ENCODE measurements at places on chromosomes 12 and 14.

- DNase-seq = peak; percentile 42
These were observed 68.6 kb upstream of the MAX start for GRCh38 chr14:65170768-65171507.

DNA sequence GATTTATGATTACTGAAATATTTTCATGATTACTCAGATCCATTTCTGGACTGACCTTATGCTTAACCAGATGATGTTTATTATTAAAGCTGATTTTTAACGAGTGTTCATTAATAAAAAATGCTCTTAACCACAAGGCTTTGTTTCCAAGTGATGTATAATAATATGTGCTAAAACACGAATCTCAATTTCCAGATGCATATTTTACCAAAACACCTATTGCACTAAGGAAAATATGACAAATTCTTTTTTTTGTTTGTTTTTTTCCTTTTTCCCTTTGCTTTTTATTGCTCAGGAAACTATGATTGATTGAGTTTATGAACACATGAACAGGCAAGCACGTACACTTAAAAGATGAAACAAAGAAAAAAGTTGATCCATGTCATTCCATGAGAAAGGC is 16.9 kb upstream of the DUSP6 start:
- no peak for DNase-seq

GRCh38 chr12:46523446-46523845 is 150.9 kb upstream of the SLC38A2 start:
- DNase-seq = no peak

GRCh38 chr12:28824849-28825248 is 324.2 kb upstream of the FAR2 start:
- DNase-seq = no peak

GRCh38 chr12:102962986-102963385 is 5.5 kb downstream of the ASCL1 start:
- no peak for DNase-seq

GRCh38 chr12:76143343-76144244 is 59.1 kb upstream of the NAP1L1 start:
- DNase-seq = peak; percentile 23

DNA sequence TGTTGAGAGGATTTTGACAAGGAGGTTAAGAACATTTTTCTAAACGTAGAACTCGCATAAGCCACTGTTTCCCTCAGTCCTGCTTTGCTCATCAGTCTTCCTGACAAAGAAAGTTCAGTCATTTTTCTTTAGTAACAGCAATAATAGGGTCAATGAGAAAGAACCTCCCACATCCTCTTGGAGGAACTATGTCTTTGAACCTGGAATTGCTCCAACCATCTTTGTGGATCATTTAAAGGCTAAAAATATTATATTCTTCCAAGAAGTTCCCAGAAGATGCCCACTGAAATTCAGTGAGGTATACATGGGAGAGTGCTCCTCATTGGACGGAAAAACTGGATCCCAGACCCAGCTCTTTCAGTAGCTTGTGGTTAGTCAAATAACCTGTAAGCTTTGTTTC is 282.8 kb upstream of the FAR2 start:
- no peak for DNase-seq

GRCh38 chr12:66804563-66804974 is 125.7 kb upstream of the GRIP1 start:
- no peak for DNase-seq

GRCh38 chr12:132327336-132328171 is 1.8 kb downstream of the GALNT9 start:
- no peak for DNase-seq

GRCh38 chr14:55425091-55425490 is 13.5 kb upstream of the ATG14 start:
- no peak for DNase-seq

DNA sequence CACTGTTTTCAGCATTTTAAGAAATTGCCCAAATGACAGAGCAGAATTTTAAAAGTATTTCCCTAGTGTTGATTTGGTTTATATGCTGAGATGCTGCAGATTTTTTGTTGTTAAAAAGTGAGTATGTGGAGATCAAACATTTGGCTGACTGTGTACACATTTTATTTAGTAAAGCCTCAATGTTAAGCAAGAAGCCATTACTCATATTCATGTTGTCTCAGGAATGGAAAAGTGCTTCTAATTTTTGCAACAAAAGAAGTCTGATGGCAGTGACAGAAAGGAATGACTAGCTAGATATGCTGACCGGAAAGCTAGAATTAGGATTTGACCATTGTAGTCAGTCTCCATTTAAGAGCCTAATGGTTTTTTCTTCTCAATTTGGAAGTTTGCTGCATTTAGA is 22.5 kb downstream of the SLC38A6 start:
- no peak for DNase-seq

DNA sequence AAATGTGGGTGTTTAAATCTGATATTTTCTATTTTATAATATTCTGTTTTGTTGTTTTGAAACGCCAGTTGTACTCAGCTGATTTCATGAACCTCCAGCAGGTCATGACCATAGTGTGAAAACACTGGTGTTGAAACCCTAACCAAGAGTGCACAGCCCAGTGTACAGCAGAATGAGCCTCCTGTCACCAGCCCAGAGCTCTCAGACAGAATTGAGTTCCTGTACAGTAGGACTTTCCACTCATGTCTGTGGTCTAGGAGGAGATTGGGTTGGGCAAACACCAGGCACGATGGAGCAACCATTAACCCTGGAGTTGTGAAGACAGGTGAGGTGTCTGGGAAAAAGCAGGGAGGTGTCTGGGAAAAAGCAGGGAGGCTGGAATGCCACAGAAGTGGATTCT is 908.8 kb downstream of the VRK1 start:
- peak; percentile 14 for DNase-seq

- no peak for DNase-seq
These were observed 61.6 kb downstream of the PLEKHA5 start for GRCh38 chr12:19191089-19191488.

GRCh38 chr12:96864335-96864734 is 42.7 kb upstream of the NEDD1 start:
- no peak for DNase-seq

DNA sequence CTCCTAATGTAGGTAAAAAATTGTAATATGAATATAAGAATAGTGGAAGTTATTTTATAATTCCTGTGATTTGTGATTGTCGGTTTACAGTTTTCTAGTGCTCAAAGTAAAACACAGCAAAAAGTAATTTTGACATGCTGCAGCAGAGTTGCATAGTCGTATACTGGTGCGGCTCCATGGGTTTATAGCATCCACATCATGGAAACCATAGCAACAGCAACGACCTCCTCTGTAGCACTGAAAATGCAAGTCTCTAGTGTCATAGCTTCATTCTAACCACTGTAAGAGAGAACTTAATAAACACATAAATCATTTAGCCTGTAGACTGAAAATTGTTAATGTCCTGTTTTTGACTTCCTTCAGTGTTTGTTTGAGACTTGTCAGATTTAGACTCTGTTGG is 574.3 kb downstream of the KCNH5 start:
- no peak for DNase-seq

DNA sequence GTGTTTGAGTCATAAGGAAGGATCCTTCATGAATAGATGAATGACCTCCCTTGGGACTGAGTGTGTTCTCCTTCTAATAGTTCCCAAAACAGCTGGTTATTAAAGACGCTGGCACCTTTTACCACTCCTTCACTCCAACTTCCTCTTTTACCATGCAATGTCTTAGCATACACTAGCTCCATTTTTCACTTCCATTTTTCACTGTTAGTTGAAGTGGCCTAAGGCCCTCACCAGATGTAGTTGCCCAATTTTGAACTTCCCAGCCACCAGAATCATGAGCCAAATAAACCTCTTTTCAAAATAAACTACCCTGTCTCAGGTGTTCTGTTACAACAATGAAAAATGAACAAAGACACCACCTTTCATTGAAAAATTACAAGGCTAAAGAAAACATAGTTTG is 64.7 kb downstream of the GPR65 start:
- DNase-seq = no peak

DNA sequence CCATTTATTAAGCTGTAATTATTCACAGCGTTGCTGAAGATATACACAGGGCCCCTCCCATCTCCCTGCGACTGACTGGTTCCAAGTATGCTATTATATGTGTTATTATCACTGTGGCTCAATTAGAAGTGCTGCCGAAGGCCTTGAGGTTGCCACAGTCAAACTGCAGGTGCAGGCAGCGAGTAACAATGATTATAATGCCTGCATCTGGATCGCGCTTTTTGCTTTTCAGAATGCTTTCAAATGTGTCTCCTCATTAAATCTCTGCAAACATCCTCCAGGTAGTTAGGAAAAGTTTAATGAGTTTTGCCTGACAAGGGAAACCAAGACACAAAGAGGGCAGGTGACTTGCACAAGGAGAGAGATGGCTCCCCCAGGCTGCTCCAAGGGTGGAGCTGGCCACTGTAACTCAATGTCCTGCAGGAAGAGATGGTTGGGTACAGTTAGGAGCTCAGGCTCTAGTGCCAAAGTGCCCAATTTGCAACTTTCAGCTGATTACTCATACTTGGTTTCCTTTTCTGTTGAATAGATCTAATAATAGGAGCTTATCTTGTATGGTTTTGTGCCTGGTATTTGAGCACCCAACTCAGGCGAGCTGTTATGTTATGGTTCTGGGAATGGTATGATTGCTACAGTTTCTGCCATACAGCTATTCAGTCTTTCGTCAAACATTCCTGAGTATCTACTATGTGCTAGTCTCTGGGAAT is 1.7 kb upstream of the SYNE3 start:
- DNase-seq = no peak

- DNase-seq = peak; percentile 44
These were observed 12.0 kb downstream of the CLSTN3 start for GRCh38 chr12:7142056-7142644.

DNA sequence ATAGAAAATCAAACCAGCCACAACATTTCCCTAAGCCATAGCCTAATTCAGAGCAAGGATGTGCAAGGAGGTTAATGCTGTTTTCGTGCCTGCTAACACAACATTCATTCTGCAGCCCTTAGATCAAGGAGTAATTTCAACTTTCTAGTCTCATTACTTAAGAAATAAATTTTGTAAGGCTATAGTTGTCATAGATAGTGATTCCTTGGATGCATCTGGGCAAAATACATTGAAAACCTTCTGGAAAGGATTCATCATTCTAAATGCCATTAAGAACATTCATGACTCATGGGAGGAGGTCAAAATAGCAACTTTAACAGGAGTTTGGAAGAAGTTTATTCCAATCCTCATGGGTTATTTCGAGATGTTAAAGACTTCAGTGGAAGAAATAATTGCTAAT is 283.2 kb downstream of the RPAP3 start:
- DNase-seq = no peak

- DNase-seq = no peak
These were observed 28.3 kb downstream of the MMAB start for GRCh38 chr12:109544955-109545531.

- DNase-seq = no peak
These were observed 250.5 kb upstream of the FKBP4 start for GRCh38 chr12:2544230-2544629.

DNA sequence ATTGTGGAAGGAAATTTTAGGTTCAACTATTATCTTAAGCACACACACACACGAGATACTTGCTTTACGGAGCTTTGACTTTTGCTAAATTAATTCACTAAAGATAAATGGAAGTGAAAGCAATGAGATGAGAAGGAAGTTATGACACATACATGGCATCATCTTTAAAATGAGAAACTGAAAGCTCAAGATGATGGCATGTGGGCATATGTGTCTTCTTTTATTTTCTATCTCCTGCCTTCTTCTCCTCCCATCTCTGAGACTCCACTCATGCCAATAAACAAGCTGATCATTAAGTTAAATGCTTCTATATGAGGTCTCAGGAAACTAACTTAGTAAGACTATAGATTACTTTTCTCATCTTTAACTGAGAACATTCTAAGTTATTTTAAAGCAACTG is 216.7 kb downstream of the MED13L start:
- DNase-seq = peak; percentile 19

GRCh38 chr12:31368666-31369361 is 42.9 kb upstream of the SINHCAF start:
- DNase-seq = no peak

DNA sequence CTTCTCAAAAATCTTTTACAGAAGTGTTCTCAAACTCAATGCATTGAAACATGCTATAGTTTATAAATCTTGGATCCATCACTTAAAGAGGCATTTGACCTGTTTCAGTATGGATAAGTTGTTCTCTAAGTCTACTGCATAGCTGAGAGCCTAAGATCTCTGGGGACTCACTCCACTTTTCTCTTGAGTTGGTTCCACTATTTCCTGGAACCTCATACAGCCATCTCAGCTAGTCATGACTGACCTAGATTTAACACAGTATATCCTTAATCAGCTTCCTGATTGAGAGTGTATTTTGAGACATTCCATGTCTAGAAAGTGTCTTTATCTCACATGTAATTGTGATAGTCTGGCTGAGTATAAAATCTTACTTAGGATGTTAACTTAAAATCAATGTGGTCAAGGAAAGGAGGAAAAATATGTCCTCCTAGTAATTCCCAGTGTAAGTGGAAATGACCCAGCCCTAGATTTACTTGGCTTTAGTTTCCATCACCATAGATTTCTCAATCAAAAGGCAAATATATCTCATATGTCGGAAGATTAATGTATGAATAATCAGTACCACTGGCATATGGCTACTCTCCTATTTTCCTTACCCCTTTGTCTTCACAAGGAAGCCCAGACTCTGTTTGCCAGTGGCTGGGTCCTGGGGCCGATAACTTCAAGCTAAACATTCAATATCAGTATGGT is 61.9 kb downstream of the KICS2 start:
- DNase-seq = no peak

GRCh38 chr14:70442750-70443149 is 9.2 kb upstream of the ADAM21 start:
- no peak for DNase-seq

DNA sequence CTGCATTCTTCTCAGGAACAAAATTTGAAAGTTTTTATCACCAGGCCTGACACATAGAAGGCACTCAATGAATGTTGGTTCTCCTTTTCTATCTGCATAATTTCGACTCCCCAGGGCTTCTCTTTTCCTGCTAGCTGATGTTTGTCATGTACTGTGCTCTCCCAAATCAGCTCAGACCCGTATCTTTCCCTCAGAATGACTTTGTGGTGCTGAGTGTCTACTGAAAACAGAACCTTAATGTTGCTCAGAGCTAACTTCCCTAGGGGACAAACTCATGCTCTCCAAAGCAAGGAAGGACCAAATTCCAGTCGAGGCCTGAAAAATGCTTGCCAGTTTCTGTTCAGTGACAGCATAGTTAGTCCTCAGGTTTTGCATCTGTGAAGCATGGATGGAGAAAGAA is 1.9 kb downstream of the ARHGDIB start:
- DNase-seq = no peak

DNA sequence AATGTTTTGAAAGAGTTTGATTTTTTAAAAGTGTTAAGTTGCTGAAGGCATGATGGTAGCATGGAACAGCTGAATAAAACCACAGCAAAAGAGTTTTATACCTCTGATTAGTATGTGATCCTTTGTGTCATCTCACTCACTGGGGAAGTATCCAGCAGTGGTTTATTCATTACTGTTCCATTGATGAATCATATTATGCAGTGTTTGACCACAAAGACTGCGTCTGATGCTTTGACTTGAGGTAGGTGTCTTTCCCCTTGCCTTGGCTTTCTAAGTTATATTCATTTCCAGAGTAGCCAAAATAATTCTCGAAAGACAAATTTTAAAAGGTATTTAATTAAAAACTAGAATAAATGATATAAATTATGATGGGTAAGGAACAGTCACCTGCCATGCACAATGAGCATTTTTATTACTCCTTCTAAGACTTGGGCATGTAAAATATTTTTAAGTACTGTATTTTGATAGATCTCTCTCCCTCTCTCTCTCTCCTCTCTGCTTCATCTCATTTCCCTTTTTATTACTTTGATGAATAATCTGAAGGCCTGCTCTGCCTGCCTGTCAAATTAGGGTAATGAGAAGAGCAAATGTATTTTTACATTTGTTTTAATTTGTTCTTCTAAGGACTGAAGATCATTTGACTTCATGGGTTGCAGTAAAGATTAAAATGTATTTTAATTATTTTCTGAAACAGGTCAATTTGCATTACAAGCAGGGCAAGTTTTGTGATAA is 164.9 kb downstream of the NAV3 start:
- no peak for DNase-seq

All from CD4-positive, alpha-beta T cell treated with Interleukin-6 at 100 ng/mL for 8 hours (primary cell).